ENCODE measurements at places on chromosomes 12 and 14. TPM values are rescaled to one million over a fixed set of nuclear protein-coding genes. Genes with fewer than 3 reads are reported as not detected.

GRCh38 chr12:118145113-118145797 lies 9.3 kb downstream of the PEBP1 start:
- H3K36me3 ChIP-seq: peaks cover 59% of the 10 kb centered on the region
- H3K4me1 ChIP-seq: no peaks in the 10 kb centered on the region
- no peak overlapping the region for H3K4me3 ChIP-seq
- no peak for DNase-seq

- H3K4me3 ChIP-seq: no peak overlapping the region
- H3K27ac ChIP-seq: no peak overlapping the region
- H3K27me3 ChIP-seq: no peaks in the 10 kb centered on the region
- no peaks in the 10 kb centered on the region for H3K36me3 ChIP-seq
- DNase-seq: no peak
Measured at GRCh38 chr12:102760322-102760721, 156.7 kb downstream of the PAH start.

DNA sequence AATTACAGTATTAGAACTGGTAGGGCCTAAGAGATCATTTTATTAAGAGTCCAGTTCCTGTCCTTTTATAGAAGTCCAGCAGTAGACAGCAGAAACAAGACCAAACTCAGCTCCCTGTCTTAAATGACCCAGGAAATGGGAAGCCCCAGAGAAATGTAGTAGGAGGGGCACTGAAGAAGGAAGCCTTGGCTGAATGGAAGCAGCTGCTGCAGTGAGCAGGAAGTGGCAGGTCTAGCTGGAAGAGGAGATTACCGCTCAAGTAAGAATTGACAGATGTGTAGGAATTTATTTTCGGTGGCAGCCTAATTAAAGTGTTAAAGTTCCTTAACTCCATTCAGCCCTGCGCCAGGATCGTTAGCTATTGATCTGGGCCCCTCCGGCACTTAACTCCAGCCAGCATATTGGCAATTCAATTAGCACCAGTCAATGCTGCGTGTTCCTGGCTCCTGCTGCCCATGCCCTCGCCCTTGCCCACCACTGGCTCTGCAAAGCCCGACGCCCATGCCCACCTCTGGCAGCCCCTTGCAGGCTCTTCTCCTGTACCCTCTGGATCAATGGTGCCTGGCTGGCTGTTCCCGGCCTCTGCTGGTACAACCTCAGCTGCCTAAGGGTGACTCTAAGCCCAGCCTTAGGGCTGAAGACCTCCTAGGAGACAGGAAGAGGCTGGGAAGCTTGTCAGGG lies 21.1 kb downstream of the ZFHX2 start:
- H3K4me3 ChIP-seq: no peak overlapping the region
- no peaks in the 10 kb centered on the region for H3K4me1 ChIP-seq
- H3K27me3 ChIP-seq: no peaks in the 10 kb centered on the region
- no peak for DNase-seq

DNA sequence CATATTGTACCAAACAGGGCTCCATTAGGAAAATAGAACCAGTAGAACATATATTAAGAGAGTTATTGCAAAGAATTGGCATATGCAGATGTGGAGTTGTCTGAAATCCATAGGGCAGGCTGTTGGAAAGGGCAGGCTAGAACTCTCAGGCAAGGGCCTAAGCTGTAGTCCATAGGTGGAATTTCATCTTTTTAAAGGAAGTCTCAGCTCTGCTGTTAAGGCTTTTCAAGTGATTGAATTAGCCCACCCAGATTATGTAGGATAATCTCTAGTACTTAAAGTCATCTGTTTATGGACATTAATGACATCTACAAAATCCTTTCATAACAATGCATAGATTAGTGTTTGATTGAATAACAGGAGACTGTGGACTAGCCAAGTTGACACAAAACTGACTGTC lies 59.4 kb downstream of the RAD51B start:
- H3K36me3 ChIP-seq: no peaks in the 10 kb centered on the region
- DNase-seq: no peak
- H3K27me3 ChIP-seq: no peaks in the 10 kb centered on the region
- H3K27ac ChIP-seq: no peak overlapping the region

DNA sequence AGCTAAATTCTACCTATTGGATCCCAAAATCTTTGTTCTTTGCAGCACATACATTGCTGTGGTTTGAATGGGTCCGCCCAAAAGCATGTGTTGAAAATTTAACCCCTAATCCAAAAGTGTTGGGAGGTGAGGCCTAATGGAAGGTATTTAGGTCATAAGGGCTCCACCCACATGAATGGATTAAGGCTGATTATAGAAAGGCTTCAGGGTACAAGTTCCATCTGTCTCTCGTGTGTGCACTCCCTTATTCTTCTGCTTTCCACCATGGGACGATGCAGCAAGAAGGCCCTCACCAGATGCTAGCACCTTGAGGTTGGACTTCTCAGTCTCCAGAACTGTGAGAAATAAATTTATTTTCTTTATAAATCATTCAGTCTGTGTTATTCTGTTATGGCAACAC lies 190.9 kb downstream of the SOX5 start:
- DNase-seq: no peak
- no peaks in the 10 kb centered on the region for H3K36me3 ChIP-seq
- H3K4me1 ChIP-seq: no peaks in the 10 kb centered on the region
- no peak overlapping the region for H3K4me3 ChIP-seq
- H3K27ac ChIP-seq: no peak overlapping the region
- H3K27me3 ChIP-seq: no peaks in the 10 kb centered on the region

DNA sequence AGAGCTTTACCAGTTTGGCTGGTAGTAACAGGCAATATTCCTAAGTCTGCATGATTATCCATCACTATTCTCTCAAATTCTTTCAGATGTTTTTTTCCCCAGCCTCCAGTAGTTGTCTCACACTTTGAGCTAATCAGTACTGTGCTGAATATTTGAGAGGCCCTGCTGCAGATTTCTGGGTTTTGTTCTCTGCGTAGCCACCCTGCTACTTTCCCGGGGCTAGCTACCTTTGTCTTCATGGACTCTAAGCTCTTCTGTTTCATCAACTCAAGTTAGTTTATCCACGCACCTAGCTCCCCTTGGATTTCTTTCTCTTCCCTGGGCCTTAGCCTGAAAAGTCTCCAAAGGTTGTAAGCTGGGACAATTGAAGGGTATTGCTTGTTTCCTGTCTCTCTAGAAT lies 73.0 kb downstream of the FUT8 start:
- no peak for DNase-seq
- no peaks in the 10 kb centered on the region for H3K27me3 ChIP-seq
- no peaks in the 10 kb centered on the region for H3K36me3 ChIP-seq
- H3K27ac ChIP-seq: no peak overlapping the region

DNA sequence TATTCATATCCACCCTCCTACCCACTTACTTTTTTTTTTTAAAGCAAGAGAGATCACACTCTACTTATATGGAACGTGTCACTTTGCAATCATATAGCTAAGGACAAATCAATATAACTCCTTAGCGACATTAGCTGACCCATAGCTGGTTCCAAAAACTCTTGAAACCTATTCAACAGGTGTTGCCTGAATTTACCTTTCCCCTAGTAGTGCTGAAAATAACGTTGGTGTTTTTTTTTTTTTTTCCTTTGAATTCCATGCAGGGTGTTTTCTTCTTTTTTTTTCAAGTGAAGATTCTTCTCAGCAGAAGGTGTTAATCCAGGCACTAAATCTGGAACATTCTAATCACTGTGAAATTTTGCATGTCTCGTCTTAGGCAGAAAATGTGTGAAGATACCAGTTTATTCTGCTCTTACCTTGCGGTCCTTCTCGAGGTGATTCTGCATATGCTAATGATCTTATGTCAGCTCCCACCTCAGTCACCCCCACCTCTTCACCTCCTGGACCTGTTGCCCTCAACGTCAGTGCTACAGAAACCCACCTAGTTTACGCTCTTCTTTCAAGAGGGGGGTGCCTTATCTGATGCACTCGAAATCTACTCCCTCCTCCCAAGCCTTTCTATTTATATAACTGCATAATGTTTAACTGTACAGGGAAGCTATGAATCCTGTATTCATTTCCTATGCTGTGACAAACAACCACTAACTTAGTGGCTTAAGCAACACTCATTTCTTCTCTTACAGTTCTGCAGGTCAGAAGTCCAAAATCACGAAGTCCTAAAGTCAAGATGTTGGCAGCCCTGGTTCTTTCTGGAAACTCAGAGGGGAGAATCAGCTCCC lies 7.1 kb upstream of the VPS37B start:
- H3K36me3 ChIP-seq: no peaks in the 10 kb centered on the region
- no peak overlapping the region for H3K4me3 ChIP-seq
- peak overlapping the region; percentile 69 for H3K27ac ChIP-seq
- H3K4me1 ChIP-seq: peaks cover 7% of the 10 kb centered on the region
- H3K27me3 ChIP-seq: no peaks in the 10 kb centered on the region

DNA sequence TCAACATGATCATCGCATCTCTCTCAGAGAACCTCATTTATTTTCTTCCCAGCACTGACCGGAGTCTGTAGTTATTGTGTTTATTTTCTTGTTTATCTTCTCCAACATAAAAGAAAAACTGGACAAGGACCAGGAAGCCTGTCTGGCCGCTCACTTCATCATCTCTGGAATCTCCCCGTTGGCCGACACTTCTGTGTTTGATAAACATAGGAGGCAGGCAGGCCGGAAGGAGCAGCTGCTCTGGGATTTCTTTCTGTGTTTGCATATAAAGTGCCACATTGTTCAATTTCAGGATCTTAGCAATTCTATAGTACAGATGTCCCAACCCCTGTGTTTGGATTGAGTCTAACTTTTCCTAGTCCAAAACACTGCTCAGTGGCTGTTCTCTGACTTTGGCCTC lies 53.3 kb downstream of the ACACB start:
- no peak overlapping the region for H3K27ac ChIP-seq
- H3K4me1 ChIP-seq: no peaks in the 10 kb centered on the region
- no peak for DNase-seq
- no peaks in the 10 kb centered on the region for H3K27me3 ChIP-seq
- H3K36me3 ChIP-seq: peaks cover 50% of the 10 kb centered on the region

GRCh38 chr12:52663420-52663819 lies 11.4 kb upstream of the KRT2 start:
- H3K27ac ChIP-seq: no peak overlapping the region
- H3K4me3 ChIP-seq: no peak overlapping the region
- H3K36me3 ChIP-seq: no peaks in the 10 kb centered on the region
- no peak for DNase-seq
- H3K27me3 ChIP-seq: peaks cover 4% of the 10 kb centered on the region

The L2HGDH gene
- polyA plus RNA-seq: 8.6 TPM

The TEX52 gene
- 2.8 TPM for polyA plus RNA-seq

The MIPOL1 gene
- polyA plus RNA-seq: 10.0 TPM

The TAMALIN gene
- 9.6 TPM for polyA plus RNA-seq

The BIN2 gene
- polyA plus RNA-seq: 7.0 TPM

All from large intestine (tissue), 12 donors.